ENCODE measurements at places on chromosomes 1 and 21.
A peak's percentile ranks its signal among the peaks of the same experiment; 100 is the strongest.

DNA sequence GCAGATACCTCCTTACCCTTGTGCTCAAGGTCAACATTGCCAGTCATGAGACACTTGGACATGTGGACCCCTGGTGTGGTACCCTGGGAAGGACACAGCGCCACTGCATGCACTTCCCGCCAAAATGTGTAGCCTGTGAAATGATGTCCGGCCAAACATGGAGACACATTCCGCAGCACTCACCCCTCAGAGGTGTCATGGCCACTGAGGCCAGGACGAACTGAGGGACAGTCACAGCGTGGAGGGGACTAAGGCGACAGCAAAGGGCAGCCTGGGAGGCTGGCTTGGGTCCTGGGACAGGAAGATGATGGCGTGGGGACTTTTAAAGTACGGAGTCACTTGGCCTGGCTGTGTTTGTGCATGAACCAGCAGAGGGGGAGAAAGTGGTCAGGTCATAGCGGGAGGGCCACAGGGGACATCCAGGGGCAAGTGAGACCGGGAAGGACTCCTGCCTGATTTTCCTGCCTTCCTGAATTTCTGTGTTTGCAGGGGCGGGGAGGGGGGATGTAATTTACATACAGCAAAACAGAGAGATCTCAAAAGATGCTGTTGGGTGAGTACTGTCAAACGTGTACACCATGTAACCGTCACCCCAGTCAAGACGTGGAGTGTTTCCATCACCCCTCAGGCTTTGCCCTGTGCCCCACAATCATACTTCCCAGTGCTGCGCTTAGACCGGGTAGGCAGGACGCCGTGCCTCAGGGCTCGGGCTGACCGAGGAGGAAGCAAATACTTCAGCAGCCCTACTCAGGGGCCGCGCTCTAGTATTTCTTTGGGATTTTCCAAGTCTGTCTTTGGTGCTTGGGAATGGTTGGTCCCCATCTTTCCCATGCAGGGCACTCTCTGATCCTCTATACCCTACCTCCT, 45.2 kb downstream of the WDR4 start:
- DNase-seq: no peak

GRCh38 chr1:151828921-151829320, 2.7 kb downstream of the RORC start:
- peak; percentile 4 for DNase-seq

DNA sequence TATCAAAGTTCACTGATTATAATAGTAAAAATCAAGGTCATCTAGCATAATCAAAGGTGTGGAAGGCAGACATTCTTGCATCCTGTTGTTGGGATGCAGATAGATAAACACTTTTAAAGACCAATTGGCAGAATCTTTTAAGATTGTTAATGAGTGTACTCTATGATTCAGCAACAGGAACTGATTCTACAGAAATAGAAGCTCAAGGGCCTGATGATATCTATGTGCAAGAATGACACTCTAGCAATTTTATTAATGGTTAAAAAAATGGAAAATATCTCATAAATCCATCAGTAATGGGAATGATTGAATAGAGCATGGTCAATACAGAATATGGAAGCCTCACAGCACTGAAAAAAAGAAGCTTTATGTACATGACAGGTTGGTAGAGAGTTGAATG, 2.2 kb upstream of the ATP1A4 start:
- no peak for DNase-seq

DNA sequence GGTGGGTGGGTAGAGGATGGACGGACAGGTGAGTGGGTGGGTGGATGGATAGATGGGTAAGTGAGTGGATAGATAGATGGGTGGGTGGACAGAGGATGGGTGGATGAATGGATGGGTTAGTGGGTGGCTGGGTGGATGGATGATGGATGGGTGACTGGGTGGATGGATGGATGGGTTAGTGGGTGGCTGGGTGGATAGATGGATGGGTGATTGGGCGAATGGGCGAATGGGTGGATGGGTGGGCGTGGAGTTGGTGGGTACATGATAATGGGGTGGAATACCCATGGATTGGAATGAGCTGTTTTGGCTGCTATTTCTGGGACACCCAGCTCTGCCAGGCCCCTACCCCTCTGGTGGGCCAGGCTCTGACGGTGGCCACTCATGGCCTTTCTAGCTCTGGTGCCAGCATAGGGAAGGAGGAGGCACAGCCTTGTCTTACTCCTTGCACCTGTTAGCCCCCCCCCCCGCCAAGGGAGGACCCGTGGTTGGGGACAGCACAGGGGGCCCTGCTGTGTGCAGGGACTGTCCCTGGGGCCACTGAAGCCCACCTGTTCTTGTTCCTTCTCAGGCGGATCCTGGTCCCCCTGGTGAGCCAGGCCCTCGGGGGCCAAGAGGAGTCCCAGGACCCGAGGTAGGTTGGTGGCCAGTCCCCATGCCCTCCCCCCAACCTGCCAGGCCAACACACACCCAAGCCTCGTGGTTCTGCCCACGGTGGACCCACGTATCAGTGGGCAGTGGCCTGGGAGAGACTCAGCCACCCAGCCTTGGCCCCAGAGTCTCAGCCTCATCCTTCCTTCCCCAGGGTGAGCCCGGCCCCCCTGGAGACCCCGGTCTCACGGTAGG, 26.4 kb downstream of the COL6A2 start:
- DNase-seq: no peak

DNA sequence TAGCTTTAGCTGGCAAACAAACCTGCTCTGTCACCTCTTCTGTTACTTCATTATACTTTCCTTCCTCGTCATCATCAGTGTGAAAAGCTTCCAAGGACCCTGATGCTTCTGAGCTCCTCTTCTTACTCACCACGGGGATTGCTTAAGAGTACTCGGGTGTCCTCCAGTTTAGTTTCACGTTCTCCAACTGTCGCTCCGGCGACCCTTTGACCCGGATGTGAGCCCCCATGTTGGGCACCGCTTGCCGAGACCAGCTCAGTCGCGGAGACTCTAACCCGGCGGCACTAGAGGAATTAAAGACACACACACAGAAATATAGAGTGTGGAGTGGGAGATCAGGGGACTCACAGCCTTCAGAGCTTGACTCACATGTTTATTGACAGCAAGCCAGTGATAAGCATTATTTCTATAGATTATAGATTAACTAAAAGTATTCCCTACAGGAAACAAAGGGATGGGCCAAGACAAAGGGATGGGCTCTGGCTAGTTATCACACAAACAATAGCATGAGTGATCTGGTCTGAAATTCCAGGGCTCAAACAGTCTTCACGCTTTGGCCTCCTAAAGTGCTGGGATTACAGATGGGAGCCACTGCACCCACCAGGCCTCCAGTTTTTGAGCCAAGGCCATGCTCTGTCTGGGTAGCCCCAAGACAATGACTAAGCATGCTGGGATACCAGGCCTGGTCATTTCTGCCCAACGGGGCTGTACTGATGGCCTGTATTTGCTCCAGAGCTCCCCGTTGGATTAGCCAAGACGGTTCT, 30.1 kb upstream of the ENO1 start:
- DNase-seq: no peak

DNA sequence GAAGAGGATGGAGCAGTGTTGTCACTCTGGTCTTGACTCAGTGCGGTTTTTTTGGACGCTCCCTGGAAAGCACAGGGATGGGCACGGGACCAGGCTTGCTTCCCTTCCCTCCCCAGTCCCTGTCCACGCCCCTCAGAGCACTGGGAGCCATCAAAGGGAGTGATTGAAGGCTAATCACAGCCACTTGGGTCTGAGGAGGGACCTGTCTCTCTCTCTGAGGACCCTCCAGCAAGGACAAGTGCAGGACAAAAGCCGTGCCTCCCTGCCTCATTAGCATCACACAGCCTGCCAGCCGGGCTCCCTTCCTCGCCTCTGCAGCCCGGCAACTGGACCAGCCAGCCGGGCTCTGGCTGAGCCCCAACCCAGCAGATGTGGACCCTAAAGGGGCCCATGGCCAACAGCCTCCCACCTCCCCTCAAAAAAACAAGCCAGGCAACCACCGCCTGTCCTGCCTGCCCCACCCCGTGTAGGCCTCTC, 18.6 kb upstream of the PDZK1IP1 start:
- no peak for DNase-seq

GRCh38 chr21:44021064-44021463, 9.0 kb downstream of the TRAPPC10 start:
- no peak for DNase-seq

- no peak for DNase-seq
Observed at GRCh38 chr1:32962248-32962896, 2.2 kb downstream of the RNF19B start.

GRCh38 chr1:93577536-93578432, 103.9 kb downstream of the BCAR3 start:
- DNase-seq: no peak

GRCh38 chr1:167328306-167328815, 107.7 kb downstream of the POU2F1 start:
- no peak for DNase-seq

DNA sequence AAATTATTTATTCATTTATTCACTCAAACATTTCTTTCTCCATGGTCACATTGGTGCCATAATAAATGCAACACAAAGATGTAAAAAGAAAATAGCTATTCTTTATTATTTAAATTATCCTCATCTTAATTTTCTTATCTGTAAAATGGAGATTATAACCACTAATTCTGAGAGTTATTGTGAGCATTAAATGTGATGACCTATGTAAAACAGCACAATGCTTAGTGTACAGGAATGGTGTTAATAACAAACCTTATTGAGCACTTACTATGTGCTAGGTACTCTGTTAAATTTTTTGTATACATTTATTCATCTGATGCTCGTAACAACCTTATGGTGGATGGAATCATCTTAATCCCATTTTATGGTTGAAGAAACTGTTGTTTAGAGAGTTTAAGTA, 84.6 kb downstream of the NTMT2 start:
- no peak for DNase-seq

DNA sequence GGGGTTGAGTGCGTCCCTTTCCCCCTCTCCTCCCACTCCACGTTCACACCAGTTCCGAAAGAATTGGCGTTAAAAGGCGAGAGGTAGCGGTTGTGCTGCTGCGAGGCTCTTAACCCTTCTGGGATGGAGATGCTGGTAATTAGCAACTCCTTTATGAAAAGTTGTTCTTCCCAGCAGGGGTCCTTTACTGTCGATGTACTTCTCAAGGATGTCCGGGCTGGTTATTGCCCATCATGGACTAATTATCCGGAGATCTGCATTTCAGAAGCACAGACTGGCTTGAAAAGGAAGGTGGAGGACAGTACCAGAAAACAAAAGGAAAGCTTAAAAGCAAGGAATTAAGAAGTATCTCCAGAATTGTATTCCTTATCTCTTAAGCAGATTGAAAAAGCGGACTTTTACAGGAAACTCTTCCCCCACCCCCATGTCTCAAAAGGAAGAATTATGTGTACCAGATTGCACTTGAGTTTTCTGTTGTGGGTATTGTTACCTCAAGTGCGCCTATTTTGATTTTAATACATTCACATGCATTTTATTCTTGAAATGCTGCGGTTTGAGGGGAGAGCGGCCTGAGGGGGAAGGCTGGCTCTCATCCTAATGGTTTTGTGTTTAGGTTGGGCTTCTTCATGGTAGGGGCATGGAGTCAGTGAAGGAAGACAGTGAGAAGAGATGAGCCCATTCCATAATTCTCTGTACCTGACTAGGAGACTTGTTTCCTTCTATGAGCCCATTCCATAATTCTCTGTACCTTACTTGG, 1.5 kb downstream of the AK4 start:
- no peak for DNase-seq

DNA sequence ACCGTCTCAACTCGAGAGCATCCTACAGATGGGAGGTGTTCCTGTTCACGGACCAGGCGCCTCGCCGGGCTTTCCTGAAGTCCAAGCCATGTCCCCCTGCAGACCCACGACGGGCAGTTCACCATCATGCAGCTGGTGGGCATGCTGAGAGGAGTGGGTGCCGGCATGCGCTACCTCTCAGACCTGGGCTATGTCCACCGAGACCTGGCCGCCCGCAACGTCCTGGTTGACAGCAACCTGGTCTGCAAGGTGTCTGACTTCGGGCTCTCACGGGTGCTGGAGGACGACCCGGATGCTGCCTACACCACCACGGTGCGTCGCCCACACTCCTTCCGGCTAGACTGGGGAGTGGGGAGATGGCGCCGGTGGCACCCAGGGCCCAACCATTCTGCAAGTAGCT, 35.4 kb downstream of the EPHA8 start:
- DNase-seq: no peak

DNA sequence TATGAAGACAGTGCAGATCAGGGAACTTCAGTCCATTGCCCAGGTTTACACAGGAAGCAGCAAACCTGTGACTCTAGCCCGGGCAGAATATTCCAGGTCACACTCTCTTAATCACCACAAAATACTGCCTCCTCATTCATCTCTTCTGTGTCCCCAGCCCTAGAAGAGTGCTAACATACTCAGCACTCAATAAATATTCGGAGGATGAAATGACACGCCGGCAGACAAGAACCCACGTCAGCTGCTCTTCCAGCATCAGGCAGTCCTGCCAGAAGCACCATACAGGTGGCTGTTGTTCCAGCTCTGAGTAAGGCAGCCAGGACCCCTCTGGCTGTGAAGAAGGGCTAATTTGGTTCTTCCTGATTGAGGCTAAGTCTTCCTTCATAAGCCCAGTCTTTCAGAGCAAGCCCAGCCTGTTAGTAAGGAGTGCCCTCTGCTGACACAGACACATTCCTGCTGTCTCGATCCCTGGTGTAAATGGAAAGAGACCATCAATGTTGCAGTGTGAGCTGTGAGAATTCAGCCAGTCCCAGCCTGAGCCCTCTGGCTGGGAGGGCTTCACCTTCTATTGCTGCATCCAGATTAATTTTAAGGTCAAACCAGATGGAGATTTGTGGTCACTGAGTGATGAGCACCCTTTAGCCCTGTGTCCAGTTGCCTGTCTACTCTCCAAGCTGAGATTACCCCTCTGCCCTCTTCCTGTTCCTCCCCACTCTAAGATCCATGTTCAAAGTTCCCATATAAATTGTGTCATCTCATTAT, 45.0 kb upstream of the KIRREL1 start:
- DNase-seq: no peak

DNA sequence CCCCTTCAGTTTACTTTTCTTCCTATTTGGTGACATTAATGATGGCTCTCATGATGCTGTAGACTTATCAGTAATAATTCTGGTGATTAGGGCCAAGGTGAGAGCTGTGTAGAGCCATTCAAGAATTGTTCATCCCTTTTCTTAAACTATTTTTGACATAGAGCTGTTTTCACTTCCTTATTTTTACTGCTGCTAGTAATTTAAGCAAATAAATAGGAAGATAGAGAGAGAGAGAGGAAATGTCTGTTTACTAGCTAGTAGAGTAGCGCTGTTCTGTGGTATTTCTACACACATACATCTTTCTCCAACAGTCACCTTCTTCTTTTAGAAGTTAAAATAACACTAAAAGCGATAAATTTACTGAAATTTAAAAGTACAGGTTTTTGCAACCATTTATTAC, 678.0 kb upstream of the ZP4 start:
- DNase-seq: no peak

GRCh38 chr1:234369784-234370183, 3.5 kb upstream of the COA6 start:
- no peak for DNase-seq

- no peak for DNase-seq
Observed at GRCh38 chr1:22041505-22041904, 11.0 kb upstream of the CDC42 start.

DNA sequence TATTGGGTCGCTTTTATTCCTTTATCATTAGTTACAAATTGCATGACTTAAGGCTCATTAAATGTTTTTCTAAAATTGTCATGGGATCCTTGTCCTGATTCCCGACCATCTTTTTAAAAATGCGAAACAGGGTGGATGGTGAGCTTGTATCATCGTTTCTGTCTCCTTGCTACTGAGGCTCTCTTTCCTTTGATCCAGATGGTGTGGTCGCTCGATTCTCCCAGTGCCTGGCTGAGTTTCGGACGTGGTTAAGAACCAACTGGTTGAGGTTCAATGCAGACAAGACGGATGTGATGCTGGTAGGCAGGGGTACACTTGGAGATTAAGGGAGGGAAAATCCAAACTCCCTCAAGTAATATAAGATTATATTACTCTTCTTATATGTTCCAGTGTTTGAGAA, 1.2 kb downstream of the MIER1 start:
- peak; percentile 4 for DNase-seq
